ENCODE measurements at places on chromosomes 13 and 19. TPM values are rescaled to one million over a fixed set of nuclear protein-coding genes. Genes with fewer than 3 reads are reported as not detected.

Gene NR2F6
- polyA plus RNA-seq = 30.0 TPM

Gene ZNF677
- 35.4 TPM for polyA plus RNA-seq

Gene ZNF20
- 15.3 TPM for polyA plus RNA-seq

Gene ZNF578
- 0.47 TPM for polyA plus RNA-seq

Gene PTPRH
- polyA plus RNA-seq = 0.54 TPM

Gene CGB2
- polyA plus RNA-seq = not detected

Gene ICAM1
- not detected for polyA plus RNA-seq

Gene PDCD5
- polyA plus RNA-seq = 183 TPM

Gene CDKN2D
- polyA plus RNA-seq = 333 TPM

Gene KIR3DL1
- not detected for polyA plus RNA-seq

Gene CHST8
- polyA plus RNA-seq = 5.8 TPM

Gene IGFL3
- not detected for polyA plus RNA-seq

Gene PSG3
- not detected for polyA plus RNA-seq

Gene SLC8A2
- polyA plus RNA-seq = 14.1 TPM

Gene OR1I1
- not detected for polyA plus RNA-seq

Gene COL4A1
- 13.2 TPM for polyA plus RNA-seq

Gene PROZ
- not detected for polyA plus RNA-seq

Gene KLHL1
- polyA plus RNA-seq = 15.0 TPM

Gene FFAR1
- not detected for polyA plus RNA-seq

Gene S1PR5
- polyA plus RNA-seq = not detected

Gene COMP
- polyA plus RNA-seq = not detected

Data from neural cell (in vitro differentiated cells).